ENCODE measurements at places on chromosomes 2 and 18. TPM values are rescaled to one million over a fixed set of nuclear protein-coding genes. Genes with fewer than 3 reads are reported as not detected.

TYMS gene
- 5.5 TPM for total RNA-seq

DNA sequence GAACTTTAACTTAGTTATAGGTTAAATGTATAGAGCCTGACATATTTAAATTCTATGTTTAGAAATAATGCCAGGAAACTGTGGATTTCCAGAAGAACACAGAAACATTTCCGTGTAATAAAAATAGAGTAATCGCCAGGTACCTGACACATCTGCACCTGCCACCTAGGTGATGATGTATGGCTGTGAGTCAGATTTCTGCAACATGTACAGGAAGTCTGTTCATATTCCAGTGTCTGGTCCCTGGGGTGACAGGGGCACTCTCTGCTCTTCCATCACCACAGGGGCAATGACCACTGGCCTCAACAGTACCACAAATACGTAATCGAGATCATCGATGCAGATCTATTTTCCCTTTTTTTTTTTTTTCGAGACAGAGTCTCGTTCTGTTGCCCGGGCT is 101.1 kb upstream of the LPIN2 start:
- peak; percentile 54 for DNase-seq

GRCh38 chr2:144999071-144999875 is 479.4 kb upstream of the ZEB2 start:
- DNase-seq: no peak

DNA sequence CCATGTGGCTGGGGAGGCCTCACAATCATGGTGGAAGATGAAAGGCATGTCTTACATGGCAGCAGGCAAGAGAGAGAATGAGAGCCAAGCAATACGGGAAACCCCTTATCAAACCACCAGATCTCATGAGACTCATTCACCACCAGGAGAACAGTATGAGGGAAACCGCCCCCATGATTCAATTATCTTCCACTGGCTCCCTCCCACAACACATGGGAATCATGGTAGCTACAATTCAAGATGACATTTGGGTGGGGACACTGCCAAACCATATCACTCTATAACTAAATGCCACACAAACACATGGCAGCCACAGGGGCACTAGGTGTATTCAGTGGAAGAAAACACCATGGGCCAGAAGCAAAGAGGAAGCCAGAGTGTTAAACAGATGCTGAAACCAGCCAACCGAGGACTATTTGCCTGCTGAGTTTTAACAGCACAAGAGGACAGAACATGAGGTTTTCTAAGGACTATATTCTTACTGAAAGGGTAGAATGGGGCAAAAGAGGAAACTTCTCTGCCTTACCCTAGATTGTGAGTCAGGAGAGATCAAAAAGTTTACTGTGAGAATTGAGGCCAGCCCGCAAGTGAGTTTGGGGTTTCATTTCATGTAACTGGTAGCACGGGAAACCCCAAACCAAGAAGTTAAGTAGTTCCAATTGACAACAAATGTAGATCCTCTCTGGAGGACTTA is 49.2 kb downstream of the SIGLEC15 start:
- no peak for DNase-seq

DNA sequence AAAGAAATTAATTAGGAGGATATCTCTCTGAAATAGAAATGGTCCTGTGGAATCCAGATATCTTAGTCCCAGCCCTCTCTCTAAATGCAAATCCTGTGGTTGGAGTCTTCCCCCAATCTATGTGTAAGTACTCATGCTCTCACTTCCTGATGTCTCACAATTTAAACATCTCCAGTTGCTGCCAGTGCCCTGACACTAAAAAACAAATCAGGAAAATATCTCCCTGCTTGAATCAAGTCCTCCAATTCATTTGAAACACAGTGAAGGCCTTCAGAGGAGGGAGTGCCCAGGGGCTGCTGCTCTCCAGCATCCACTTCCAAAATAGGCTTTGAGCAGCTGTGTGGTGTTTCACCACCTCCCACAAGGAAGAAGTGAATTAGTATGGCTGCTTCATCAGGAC is 413.8 kb downstream of the RAD51AP2 start:
- DNase-seq: peak; percentile 80

DNA sequence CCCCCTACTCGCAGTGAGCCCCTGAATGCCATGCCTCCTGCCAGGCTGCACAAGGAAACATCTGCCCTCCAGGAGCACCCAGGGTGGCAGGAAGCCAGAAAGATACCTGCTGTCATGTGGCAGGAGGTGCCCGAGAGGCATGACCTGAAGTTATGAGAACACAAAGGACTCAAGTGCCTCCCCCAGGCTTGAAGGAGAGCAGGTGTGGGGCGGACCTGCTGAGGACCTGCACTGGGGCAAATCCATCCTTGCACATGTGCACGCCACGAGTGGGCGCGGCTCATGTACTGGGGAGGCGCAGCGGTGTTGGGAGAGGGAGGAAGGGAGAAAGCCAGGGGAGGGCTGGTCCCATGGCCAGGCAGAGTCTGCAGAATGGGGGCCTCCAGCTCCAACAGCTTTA is 26.9 kb downstream of the SDC1 start:
- peak; percentile 45 for DNase-seq
